Activated naive CD8-positive, alpha-beta T cell treated with anti-CD3 and anti-CD28 coated beads, Interleukin-2, amount 50 U/mL, for 16 hours (primary cell): ENCODE measurements at places on chromosomes 13 and 19.

DNA sequence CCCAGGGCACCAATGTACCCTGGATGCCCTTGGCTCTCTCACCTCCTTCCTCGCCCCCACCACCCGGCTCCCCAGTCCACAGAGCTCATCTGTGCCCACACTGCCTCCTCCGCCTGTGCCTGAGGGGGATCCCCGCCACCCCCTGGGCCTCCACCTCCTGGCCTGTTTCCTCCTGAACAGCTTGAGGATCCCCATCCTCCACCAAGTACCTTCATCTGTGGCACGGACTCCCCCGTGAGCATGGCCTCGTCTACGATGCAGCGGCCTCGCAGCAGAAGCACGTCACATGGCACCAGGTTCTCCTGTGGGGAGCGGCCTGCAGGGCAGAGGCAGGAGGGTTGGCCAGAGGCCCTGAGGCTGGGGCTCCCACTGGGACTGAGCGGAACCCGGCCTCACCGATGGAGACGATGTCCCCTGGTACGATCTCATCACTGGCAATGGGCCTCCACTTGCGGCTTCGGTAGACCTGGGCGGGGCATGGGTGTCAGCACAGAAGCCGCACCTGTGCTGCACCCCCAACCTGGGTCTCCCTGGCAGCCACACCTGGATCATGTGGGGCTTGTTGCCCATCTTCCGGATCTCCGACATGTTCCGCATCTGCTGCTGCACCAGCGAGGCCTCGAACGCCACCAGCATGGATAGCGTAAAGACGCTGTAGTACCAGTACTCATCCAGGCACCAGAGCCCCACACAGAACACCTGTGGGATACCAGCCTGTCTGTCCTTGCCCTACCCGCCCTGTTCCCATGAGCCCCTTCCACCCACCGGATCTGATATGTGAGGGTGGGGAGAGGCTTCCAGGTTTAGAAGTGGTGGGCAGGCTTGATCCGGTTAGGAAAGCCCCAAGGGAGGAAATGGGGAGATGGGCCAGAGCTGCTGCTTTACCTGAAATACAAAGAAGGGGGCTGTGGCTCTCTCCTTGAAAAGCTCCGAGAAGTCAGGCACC lies 6.8 kb downstream of the ATP13A1 start:
- DNase-seq, result no peak

- DNase-seq, result no peak
These were observed at the start of gene GPC6 for GRCh38 chr13:93226623-93227279. GPC6 (plus strand) TSS chr13:93226807.

DNA sequence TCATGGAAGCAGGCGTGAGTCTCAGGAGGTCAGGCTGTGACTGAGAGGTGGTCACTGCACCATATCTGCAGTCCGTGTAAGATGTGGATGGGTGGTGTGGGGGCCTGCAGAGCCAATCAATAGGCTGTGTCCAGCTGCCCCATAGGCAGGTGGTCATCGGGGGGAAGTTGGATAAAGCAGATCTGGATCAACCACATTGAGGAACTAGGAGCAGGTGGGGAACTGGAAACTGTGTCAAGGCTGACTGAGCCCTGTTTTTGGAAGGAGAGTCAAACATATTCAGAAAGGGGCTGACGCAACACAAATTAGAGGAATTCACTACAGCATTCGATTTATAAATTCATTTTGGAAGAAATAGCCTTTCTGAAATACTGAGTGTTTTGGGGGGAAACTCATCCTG lies 15.0 kb downstream of the CLEC4M start:
- DNase-seq, result no peak

GRCh38 chr19:55858401-55858800 lies 22.1 kb downstream of the NLRP4 start:
- no peak for DNase-seq

DNA sequence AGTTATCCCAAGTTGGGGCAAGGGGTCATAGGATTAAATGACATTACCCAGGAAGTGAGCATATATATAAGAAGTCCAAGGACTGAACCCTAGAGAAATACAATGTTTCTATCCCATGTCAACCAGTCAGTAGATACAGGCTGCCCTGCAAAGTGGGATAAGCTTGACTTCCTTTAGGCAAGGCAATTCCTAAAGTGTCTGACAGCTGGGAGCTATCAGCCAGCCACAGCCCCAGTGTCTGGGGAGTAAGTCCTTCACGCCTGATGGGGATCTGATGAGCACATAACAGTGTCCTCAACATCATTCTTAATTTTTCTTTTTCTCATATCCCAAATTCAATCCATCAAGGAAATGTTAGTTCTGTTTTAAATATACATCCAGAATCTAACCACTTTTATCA lies 54.1 kb downstream of the DNAJC15 start:
- no peak for DNase-seq

DNA sequence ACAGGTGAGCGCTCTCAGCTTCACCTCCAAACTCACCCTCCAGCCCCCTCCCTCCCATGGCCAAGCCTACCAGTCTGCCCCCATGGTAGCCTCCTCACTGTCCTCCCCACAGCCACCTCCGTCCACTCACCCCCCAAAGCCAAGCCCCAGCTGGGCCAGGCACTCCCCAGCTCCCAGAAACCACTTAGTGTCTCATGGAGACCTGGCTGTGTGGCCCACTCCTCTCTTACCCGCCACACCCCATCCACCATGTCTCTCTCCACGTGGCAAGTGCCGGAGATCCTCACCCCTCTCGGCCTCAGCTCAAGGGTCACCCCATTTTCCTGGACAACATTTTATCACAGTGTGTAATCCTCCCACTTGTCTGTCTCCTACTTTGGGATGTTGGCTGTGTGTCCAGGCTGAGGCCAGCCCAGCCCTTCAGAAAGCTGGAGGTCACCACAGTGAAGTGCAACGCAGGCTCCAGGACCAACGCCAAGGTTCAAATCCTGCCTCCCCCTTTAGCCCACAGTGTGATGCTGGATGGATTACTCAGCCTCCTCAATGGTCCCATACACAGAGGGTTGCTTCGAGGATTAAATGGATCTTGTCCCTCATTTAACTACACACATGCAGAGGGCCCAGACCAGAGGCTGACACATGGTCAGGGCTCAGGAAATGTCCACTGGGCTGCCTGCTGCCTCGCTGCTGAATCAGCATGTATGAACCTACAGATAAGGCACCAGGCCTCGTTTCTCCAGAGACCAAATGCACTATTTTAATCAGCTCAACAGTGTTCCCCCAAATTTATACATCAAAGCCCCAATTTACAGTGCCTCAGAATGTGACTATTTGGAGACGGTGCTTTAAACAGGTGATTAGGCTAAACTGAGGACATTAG lies 71.3 kb downstream of the CEBPG start:
- DNase-seq, result no peak

- DNase-seq, result no peak
These were observed 55.4 kb downstream of the LRRC63 start for GRCh38 chr13:46267166-46267565.
